ENCODE measurements at places on chromosomes 3 and 15.

DNA sequence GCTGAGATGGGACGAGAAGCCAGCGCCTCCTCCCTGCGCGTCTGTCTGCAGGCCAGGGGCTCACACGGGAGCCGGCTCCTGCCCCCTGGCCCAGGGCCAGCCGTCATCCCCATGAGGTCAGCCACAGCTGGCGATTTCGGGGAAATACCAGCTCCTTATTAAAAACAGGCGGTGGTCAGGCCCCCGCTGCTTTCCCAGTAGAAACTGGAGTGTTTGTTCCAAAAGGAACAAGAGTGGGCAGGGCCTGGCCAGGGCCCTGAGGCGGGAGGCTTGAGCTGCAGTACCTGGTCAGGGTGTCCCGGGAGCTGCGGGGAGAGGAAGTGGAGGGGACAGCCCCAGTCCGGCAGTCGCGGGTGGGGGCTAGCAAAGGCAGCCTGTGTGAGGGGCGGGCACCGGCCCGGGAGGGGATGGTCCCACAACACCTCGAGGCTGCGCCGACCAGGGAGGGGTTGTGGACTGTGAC is 17.8 kb downstream of the MYL3 start:
- peak; percentile 15 for DNase-seq

GRCh38 chr15:39016706-39017105 is 452.1 kb upstream of the RASGRP1 start:
- no peak for DNase-seq

GRCh38 chr15:36291501-36291900 is 287.9 kb upstream of the CDIN1 start:
- DNase-seq: no peak

GRCh38 chr3:9970020-9970652 is 16.5 kb downstream of the EMC3 start:
- peak; percentile 84 for DNase-seq

- no peak for DNase-seq
Measured at GRCh38 chr15:34620142-34620541, 36.7 kb upstream of the GOLGA8B start.

DNA sequence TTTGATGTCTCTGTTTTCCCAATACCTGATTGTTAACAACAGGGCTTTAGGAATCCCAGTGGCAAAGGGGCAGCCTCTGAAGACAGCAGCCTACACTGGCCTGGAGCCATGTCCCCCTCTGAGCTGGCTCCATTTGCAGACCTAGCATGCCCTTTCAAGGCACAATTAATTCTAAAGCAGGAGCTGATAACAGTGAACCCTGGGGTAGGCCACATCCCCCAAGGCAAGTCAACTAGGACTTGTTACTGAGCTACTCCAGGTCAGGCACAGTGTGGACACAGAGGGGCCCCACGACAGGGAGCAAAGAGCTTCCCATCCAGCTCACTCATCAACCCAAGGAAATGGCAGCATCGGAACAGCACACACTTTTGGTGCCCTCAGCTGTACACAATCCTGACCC is 51.9 kb downstream of the SPSB4 start:
- no peak for DNase-seq

GRCh38 chr3:66476852-66477381 is 23.9 kb downstream of the LRIG1 start:
- peak; percentile 78 for DNase-seq

GRCh38 chr3:65776081-65776480 is 262.6 kb downstream of the MAGI1 start:
- DNase-seq: no peak

- DNase-seq: no peak
Measured at GRCh38 chr3:146682171-146682570, 77.0 kb upstream of the PLSCR5 start.

- DNase-seq: no peak
Measured at GRCh38 chr3:71695000-71695482, 30.2 kb downstream of the EIF4E3 start.

GRCh38 chr3:153166206-153166605 is 4.2 kb downstream of the RAP2B start:
- DNase-seq: no peak
